Naive thymus-derived CD8-positive, alpha-beta T cell (primary cell): ENCODE measurements at places on chromosomes 12 and 14.
A peak's percentile ranks its signal among the peaks of the same experiment; 100 is the strongest.

GRCh38 chr12:193261-193660 is 20.7 kb downstream of the SLC6A12 start:
- DNase-seq, result peak; percentile 53
- no peaks in the 10 kb centered on the region for H3K36me3 ChIP-seq
- H3K27ac ChIP-seq, result no peak overlapping the region

DNA sequence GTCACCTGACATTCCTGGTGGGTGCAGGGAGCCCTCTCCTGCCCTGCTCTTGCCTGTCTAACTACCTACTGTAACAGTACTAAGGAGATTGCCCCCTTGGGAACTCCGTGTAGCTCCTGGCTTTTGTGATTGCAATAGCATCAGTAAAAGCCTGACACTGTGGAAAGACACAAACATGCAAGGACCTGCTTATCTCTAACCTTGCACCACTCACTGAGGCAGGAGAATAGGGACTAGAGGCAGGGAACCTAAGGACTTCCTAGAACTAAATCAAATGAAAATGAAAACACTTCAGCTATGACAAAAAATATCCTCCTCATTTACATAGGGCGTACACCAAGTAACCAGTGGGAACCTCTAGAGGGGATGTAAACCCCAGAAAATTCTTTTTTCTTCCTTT is 28.5 kb downstream of the TUBA1A start:
- no peaks in the 10 kb centered on the region for H3K36me3 ChIP-seq
- peaks cover 21% of the 10 kb centered on the region for H3K4me1 ChIP-seq
- H3K27me3 ChIP-seq, result no peaks in the 10 kb centered on the region
- DNase-seq, result no peak

- H3K36me3 ChIP-seq, result no peaks in the 10 kb centered on the region
- no peak overlapping the region for H3K27ac ChIP-seq
- no peaks in the 10 kb centered on the region for H3K27me3 ChIP-seq
- no peak for DNase-seq
Observed at GRCh38 chr12:116709768-116710167, 28.1 kb downstream of the SPRING1 start.

DNA sequence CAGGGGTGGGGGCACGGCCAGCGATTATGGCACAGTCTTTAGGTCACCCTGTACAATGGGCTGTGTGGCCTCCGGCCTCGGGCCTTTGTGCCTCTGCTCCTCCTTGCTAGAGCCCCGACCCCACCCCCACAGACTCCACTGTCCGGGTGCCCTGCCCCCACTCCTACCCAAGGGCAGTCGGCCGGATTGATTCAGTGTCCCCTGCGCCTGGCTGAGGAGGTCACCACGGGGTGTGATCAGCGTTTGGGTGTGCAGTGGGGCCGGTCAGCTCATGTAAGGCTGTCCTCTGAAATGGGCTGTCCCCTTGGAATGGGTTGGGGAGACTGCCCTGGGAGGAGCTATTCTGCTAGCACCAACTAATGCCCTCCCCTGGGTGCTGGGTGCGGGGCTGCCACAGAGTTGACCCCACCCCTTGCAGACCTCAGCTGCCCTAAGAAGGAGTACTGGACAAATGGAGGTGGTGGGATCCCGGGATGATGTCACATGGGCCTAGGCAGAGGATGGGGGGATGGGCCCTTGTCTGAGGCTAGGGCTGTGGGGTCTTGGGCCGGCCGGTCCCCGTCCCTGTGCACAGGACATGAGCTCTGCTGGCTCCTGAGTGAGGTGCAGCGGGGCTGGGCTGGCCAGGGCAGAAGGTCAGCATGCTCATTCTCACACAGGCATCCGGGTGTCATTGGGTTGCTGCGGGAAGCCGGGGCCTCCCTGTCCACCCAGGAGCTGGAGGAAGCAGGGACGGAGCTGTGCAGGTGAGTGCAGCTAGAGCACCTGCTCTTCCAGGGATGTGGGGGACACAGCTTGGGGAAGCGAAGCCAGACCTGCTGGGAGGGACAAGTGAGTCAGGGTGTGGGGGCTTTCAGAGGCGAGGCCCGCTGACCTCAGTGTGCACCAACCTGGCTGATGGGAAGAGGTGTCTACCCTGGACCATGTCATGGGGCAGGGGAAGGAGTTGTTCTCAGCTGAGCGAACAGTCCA is 23.4 kb downstream of the ASPG start:
- H3K27ac ChIP-seq, result no peak overlapping the region
- H3K4me3 ChIP-seq, result no peak overlapping the region
- no peaks in the 10 kb centered on the region for H3K4me1 ChIP-seq

GRCh38 chr12:95131589-95132340 is 58.3 kb upstream of the NR2C1 start:
- no peak overlapping the region for H3K27ac ChIP-seq
- no peak overlapping the region for H3K4me3 ChIP-seq
- H3K4me1 ChIP-seq, result no peaks in the 10 kb centered on the region
- H3K27me3 ChIP-seq, result no peaks in the 10 kb centered on the region
- H3K36me3 ChIP-seq, result no peaks in the 10 kb centered on the region
- DNase-seq, result no peak

DNA sequence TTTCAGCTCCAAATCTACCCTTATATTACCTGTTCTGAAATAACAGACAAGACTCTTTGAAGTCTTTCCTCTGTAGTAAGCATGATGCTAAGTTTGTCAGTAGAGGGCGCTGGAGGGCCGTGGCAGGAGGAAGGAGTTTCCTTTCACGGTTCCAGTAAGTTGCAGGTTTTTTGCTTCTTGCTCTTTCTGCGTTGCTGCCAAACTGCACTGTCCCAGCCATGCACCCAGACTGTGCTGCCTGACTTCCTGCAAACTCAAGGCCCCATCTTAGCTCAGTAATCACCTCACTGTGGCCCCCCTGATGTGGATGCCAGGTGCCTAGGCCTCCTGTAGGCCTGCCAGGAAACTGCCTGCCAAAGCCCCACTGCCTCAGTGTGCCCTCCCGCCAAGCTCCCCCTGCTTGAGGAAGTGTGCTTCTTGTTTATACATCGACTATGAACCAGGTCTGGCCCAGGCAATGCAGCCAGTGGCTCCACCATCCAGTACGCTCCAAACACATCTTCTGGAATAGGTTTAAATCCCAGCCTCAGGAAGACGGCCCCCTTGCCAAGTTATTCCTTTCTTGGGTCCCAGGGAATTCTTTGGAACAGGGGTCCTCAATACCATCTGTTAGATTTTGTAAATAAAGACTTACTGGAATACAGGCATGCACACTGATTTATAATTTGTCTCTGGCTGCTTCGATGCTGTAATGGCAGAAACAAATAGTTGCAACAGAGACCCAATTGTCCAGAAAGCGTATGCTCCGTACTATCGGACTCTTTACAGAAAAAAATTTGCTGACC is 193.7 kb upstream of the LRIG3 start:
- H3K4me1 ChIP-seq, result no peaks in the 10 kb centered on the region
- H3K4me3 ChIP-seq, result no peak overlapping the region
- no peaks in the 10 kb centered on the region for H3K36me3 ChIP-seq
- H3K27me3 ChIP-seq, result peaks cover 2% of the 10 kb centered on the region

GRCh38 chr14:98234208-98234607 is 1037.8 kb downstream of the BCL11B start:
- H3K27ac ChIP-seq, result no peak overlapping the region
- H3K4me1 ChIP-seq, result peaks cover 76% of the 10 kb centered on the region
- no peaks in the 10 kb centered on the region for H3K27me3 ChIP-seq
- no peaks in the 10 kb centered on the region for H3K36me3 ChIP-seq

DNA sequence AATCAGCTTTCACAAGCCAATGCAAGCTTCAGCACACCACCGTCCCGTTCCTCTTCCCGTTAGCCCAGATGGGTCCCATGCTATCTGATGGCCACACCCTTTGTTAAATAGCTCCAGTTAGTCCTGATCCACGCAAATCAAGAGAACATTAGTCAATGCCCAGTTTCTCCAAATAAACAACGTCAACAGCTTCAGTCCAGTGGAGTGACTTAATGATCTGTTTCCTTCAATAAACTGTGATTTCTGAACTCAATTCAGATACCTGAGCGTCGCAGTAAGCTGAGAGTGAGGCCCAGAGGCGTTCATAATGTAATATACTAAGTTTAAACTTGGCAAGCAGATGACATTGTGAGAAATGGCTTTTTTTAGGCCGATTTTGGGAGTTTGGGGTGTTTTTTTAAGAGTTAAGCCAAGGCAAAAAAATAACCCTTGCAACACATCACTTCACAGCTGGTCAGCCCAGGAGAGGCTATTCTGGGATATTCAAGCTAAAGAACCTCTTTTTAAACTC is 112.3 kb downstream of the ZFP36L1 start:
- H3K27ac ChIP-seq, result peak overlapping the region; percentile 98
- H3K36me3 ChIP-seq, result no peaks in the 10 kb centered on the region
- no peaks in the 10 kb centered on the region for H3K27me3 ChIP-seq
- H3K4me3 ChIP-seq, result no peak overlapping the region

- H3K27ac ChIP-seq, result peak overlapping the region; percentile 7
- peaks cover 47% of the 10 kb centered on the region for H3K4me1 ChIP-seq
- no peaks in the 10 kb centered on the region for H3K27me3 ChIP-seq
- H3K4me3 ChIP-seq, result no peak overlapping the region
- DNase-seq, result no peak
- no peaks in the 10 kb centered on the region for H3K36me3 ChIP-seq
Observed at GRCh38 chr12:93242154-93242972, 135.4 kb upstream of the NUDT4 start.

- no peak overlapping the region for H3K27ac ChIP-seq
- DNase-seq, result no peak
- no peaks in the 10 kb centered on the region for H3K27me3 ChIP-seq
- no peak overlapping the region for H3K4me3 ChIP-seq
- H3K4me1 ChIP-seq, result no peaks in the 10 kb centered on the region
Observed at GRCh38 chr14:90276646-90277367, 20.5 kb downstream of the PSMC1 start.

DNA sequence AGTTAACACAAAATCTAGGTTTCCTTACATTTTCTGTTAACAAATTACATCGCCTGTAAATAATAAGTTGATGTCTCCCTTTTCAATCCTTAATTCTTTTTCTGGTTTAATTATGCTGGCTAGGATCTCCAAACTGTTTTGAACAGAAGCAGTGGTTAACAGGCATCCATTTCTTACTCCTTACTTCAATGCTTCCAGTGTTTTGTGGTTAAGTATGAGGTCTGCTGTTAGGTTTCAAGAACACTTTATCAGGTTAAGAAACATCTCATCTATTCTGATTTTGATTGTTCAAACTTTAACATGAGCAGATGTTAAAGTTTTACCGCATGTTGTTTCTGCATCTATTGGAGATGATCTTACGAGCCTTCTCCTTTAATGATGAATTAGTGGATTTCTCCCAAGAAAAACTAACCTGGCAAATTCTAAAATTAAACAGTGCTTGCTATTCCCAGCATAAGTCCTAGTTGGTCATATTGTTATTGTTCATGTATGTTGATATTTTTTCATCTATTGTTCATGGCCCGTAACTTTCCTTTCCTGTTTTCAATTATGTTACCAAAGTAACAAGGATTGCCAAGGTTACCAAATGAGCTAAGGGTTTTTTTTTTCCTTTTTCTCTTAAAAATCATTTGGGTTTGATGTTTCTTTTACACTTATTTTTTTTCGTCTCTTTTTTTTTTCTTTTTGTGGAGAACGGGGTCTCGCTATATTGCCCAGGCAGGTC is 33.4 kb downstream of the POLE start:
- peaks cover 59% of the 10 kb centered on the region for H3K36me3 ChIP-seq
- DNase-seq, result no peak
- no peak overlapping the region for H3K4me3 ChIP-seq
- H3K27me3 ChIP-seq, result no peaks in the 10 kb centered on the region
- no peak overlapping the region for H3K27ac ChIP-seq

DNA sequence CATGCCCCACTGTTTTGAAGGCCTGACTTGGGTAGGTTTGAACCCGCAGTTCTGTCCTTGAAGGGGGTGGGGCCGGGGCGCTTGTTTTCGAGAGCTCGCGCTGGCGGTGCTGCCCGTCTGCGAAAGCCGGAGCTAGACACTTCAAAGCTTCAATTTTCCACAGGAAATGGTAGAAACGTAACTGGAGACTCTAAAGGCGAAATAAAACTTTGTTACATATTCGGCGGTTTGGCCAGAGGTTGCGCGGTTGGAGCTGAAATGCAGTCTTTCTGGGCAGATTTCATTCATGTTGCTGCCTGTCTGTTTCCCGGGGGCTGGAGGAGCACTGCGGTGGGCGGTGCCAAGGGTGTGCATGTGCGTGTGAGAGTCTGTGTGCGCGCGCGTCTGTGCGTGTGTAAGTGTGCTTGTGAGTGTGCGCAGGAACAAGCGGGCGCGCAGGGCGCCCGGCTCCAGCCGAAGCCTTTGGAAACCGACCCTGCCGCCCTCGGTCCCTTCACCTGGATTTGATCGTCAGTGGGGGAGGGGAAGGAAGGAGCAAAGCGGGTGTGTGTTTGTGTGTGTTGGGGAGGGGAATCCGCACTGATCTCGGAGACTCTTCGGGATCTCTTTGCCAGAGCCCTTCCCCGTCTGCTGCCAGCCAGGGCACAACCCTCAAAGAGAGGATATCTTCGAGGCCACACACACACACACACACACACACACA is 227.7 kb upstream of the CRY1 start:
- H3K36me3 ChIP-seq, result no peaks in the 10 kb centered on the region
- peak overlapping the region; percentile 91 for H3K4me3 ChIP-seq
- H3K27ac ChIP-seq, result peak overlapping the region; percentile 99
- peaks cover 4% of the 10 kb centered on the region for H3K27me3 ChIP-seq
- H3K4me1 ChIP-seq, result peaks cover 33% of the 10 kb centered on the region
- DNase-seq, result peak; percentile 69

DNA sequence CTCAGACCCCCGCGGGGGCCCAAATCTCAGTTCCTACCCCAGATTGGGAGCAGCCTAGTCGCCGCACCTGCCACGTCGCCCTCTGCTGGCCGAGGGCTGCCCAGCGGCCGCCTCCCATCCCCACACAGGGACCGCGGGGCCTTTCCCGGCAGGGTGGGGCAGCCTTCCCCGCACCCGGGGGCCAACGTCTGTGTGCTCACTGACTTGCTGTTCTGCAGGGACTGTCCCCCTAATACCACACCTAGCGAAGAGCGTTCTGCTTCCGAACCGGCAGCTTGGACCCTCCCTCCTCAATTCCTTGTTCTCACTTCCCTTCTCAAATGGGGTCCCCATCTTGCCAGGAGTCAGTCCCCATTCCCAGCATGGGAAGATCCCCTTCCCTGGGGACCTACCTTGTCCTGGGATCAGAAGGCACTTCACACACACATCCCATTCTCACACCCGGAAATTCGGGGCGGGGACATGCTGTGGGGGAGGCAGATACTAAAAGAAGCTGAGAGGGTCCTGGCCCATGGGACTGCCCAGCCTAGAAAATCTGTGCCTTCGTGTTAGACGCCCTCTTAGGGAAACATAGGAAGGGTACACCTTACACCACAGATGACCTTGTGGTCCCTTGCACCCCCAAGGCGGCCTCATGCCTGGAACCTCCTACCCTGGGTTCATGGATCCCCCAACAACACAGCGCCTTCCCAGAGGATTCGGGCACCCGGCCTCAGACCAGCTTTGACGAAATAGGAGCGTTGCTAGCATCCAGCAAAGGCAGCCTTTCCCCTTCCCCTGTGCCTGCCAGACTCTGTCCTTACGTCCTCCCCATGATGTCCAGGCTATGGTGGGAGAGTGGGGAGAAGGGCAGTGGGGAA is 16.4 kb downstream of the ACVRL1 start:
- no peaks in the 10 kb centered on the region for H3K36me3 ChIP-seq
- H3K4me3 ChIP-seq, result peak overlapping the region; percentile 66
- DNase-seq, result peak; percentile 60
- H3K4me1 ChIP-seq, result peaks cover 9% of the 10 kb centered on the region
- H3K27ac ChIP-seq, result no peak overlapping the region
- no peaks in the 10 kb centered on the region for H3K27me3 ChIP-seq

- H3K4me1 ChIP-seq, result peaks cover 15% of the 10 kb centered on the region
- no peak for DNase-seq
- no peak overlapping the region for H3K27ac ChIP-seq
- H3K4me3 ChIP-seq, result no peak overlapping the region
- no peaks in the 10 kb centered on the region for H3K36me3 ChIP-seq
Observed at GRCh38 chr12:47035484-47035883, 43.9 kb upstream of the PCED1B start.

GRCh38 chr14:26820572-26820971 is 222.7 kb upstream of the NOVA1 start:
- no peaks in the 10 kb centered on the region for H3K27me3 ChIP-seq
- no peaks in the 10 kb centered on the region for H3K4me1 ChIP-seq
- no peak for DNase-seq
- no peak overlapping the region for H3K4me3 ChIP-seq
